ENCODE measurements at places on chromosomes 11 and 22.

- DNase-seq = no peak
Observed at GRCh38 chr11:100939571-100939970, 190.0 kb downstream of the PGR start.

DNA sequence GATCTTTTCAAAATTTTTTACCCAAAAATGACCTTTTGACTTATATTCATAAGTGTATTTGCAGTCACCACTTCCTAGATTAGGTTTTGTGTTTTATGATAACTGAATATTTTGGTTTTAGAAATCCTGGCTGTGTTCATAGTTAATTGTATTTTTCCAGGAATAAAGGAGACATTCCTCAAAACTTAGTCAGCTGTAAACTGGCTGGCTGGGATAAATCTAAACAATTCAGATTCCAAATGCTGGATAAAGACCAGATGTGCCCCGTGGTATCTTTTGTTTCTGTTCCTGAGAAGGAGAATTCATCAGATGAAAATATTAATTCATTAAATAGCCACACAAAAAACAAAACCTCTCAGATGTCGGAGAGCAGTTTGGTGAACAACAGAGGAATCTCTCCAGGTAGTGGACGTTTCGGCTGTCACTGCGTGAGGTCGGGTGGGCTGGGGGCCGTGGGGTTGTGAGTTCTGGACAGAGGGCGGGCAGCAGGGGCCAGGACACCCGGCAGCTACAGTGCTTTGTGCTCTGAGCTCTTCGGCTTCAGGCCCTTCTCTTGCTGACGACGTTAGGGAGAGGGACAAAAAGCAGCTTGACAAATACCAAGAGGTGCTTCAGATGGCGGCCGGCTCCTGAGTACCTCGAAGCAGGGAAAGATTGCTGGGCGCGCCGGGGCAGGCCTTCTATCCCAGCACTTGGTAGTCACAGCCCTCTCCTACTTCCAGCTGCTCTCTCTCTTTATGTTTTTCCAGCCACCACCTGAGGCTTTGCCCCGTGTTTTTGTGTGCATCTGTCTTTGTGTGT, 24.6 kb downstream of the MOV10L1 start:
- DNase-seq = no peak

- no peak for DNase-seq
Observed at GRCh38 chr11:102936864-102937509, 18.5 kb downstream of the MMP13 start.

DNA sequence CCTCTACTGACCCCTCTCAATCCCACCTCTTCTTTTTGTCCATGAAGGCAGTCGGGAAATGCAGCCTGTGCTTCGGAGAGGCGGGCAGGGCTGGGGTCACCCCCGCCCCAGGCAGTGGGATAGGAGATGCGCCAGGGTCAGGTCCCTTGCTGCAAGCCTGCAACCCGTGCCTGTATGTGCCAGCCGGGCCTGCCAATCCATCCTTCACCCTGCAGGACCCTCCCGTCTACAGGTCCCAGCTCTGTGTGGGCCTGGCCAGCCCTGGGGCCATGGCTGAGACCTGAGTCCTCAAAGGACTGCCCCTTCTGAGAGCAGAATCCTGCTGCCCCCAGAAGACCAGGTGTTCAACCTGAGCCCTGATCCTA, 10.9 kb downstream of the ASCL2 start:
- DNase-seq = no peak

DNA sequence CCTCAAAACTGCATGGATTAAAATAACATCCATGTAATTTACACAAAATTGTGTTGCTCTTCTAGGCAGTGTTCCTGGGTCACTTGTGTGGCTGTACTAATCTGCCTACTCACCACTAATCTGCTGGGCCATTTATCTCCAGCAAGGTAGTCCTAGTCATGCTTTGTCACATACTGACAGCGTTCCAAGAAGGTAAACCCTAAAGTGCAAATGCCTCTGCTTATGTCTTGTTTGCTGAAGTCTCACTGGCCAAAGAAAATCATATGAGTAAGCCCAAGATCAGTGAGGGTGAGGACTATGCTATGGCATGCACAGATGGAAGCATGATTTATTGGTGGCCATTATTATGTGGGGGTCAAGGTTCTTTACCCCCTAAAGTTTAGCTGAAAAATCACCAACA, 630.2 kb upstream of the LUZP2 start:
- no peak for DNase-seq

DNA sequence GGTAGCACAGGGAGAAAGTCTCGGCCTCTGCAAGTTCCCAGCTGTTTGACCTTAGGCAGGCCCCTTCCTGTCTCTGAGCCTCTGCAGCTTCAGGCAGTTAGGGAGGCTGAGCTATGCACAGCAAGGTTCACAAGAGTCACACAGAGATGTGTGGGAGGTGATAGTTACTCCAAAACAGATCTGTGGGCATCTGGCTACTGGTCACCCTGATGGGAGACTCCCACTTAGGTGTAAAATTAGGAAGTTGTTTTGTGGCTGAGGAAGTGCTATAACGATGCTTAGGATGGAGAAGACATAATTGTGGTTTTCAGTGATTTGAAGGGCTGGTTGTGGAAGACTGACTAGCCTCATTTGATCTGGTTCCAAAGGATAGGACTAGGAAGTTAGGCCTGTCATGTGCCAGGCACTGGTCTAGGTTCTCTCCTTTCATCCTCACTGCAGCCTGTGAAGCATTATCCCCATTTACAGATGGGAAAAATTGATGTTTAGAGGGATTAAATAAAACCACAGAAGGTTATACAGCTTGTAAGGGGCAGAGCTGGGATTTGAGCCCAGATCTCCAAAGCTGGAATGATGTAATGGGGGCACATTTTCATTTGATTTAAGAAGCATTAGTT, 13.5 kb downstream of the ACO2 start:
- DNase-seq = no peak

DNA sequence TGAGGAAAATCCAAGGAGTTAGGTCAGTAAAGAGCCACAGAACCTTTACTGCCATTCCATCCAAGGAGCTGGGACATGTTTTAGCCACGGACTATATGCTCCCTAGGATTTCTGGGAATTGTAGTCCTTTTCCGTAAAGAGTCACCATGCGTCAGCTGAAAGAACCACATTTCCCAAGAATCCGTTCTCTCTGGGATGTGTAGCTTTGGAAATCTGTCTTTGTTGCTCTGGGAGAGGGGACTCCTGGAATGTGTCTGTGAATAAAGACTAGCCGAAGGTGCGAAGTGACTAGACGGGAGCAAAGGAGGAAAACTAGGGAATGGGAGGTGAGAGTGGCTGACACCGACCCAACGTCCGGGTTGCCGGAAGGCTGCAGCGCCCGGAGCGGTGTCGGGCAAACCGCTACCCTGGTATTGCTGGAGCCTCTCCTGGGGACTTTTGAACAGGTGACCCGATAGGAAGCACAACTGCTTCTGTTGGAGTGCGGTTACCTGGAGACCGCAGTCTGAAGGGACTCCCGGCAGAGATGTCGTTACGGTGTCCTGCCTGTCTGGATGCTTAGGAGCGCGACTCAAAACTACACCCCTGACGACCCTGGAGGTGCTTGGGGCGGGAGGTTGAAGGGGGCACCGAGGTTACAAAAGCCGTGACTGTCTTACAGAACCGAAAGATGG, at the start of gene IFTAP:
Gene IFTAP (plus strand): TSS at position 187 of the 674 bp plus-strand sequence. CDS start 15,602 bp downstream, outside the sequence.
- DNase-seq = no peak

DNA sequence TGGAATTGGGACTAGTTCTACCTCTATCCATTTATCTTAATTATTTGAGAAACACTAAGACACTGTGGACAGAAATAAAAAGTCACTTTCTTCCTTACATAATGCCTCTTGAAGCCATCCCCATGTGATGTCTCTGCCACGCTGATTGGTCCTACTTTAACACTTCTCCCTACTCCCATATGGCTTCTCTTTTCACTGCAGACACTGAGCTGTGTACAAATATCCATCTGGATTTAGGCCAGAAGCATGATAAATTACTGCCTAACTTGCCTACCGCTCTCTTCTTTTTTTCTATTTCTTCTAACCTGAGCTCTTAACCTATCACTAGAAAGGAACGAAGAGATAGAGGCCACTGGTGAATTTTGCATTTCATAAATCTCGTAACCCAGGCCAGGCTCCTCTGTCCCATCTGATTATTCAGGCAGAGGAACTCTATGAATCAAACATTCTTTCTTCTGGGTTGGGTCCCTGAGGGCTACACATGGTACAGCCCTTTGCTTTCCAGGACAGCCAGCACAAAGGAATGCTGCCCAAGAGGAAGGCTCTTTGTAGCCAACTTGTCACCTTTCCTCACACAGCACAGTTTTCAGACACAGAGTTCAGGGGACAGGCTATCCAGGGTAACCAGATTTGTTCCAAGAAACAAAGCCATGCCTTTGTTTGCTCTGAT, 878.5 kb upstream of the LRRC4C start:
- no peak for DNase-seq

DNA sequence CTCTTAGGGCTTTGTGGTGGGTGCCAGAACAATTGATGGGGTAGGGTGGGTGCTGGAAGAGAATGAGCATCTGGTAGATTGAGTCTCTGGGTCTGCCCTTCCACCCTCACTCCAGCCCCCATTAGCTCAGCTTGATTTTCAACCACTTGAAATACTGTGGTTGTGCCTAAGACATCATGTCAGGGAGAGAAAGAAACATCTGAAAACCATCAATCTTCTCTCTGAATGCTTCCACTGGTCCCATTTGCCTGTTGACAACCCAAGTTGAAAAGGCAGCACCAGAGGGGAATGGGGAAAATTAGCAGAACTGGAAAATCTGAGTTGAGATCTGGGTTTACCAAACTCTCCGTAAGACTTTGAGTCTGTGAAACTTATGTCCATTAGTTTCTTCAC, 26.1 kb downstream of the CD44 start:
- no peak for DNase-seq

DNA sequence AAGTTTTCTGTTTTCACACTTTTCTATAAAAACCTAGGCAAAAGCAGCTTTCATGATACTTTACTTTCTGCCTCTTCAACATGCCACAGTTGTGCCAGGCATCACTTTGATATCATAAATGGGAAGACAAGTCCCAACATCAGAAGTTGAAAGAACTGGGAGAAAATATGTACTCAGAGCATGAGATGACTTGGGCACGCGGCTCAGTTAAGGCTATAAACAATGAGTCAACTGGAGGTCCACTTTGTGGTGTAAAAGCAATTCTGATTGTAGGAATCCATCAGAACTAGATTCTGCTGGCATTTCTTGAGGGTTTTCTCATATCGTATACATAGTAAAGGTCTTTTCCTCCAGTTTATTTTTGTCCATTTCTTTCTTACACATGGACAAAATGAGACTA, 109.7 kb upstream of the USP47 start:
- DNase-seq = no peak

DNA sequence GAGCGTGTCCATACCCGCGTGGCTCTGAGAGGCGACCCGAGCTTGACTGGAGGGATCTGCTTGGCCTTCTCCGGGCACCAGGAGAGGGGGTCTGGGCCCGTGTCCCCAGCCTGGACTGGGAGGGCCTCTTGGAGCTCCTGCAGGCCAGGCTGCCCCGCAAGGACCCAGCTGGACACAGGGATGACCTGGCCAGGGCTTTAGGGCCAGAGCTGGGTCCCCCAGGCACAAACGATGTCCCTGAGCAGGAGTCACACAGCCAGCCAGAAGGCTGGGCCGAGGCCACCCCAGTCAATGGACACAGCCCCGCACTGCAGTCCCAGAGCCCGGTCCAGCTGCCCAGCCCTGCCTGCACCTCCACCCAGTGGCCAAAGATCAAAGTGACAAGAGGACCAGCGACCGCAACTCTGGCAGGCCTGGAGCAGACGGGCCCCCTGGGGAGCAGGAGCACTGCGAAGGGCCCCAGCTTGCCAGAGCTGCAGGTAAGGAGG, 38.2 kb downstream of the TRIOBP start:
- DNase-seq = no peak

- DNase-seq = no peak
Observed at GRCh38 chr11:121965330-121965729, 150.7 kb downstream of the BLID start.

- DNase-seq = no peak
Observed at GRCh38 chr11:67254798-67255197, 11.5 kb upstream of the GRK2 start.

DNA sequence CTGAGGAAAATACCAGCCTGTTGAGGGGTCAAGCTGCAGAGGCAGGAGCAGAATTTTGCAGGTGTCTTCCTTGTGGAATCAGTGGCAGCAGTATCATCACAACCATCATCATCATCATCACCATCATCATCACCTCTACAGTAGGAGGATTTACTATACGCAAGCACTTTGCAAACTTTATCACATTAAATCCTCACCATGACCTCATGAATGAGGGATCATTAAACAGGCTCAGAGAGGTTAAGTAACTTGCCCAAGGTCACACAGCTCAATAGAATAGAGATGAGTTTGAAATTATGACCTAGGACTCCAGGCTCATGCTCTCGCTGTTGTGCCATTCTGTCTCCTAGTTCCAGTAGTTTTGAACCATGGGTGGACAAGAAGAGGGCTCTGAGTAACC, 25.6 kb downstream of the PTPN5 start:
- no peak for DNase-seq

DNA sequence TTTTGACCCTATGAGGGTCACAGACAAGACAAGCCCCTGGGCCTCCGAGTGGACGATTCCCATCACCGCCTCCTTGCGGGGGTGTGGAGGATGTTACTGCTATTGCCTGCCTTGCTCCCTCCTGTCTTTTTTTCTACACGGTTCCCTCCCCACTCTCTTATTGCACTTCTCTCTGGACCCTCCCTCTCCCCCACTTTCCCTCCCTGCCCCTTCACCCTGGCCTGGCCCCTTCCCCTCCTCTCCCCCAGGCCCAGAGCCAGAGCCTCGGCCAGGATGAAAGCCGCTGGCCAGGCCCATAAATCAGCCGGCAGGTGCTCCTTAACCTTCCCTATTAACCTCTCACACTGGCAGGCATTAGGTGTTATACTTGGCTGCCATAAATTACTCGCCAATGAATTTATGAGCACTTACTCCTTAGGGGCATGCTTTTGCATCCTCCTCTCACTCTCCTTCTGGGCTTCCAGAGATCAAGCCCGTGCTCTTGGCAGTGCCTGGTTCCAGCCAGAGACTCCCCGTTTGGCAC, 18.3 kb upstream of the ALX4 start:
- DNase-seq = no peak

GRCh38 chr11:69666261-69666660, 8.9 kb downstream of the LTO1 start:
- DNase-seq = no peak

DNA sequence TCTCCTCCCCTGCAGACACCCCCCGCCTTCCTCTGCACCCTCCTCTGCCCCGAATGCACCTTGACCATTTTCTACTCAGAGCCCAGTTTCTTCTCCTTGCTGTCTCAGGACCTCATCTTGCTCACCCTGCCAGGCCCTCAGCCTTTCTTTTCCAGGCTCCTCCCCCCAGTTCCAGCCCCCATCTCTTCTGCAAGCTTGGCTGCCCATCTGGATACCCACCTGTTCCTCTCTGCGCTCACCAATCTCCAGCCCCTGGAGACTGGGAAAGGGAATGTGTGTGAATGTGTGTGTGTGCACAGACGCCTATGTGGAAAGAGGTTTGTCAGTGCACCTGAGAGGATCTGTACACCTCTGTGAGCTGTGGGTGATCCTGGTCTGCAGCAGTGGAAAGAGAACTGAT, 36.4 kb downstream of the SLC22A12 start:
- DNase-seq = no peak

- DNase-seq = no peak
Observed at GRCh38 chr11:124167826-124168231, 15.3 kb upstream of the OR10D3 start.
